ENCODE measurements at places on chromosomes 3 and 15.

GRCh38 chr3:134446800-134447199 lies 39.0 kb downstream of the ANAPC13 start:
- no peak for DNase-seq

GRCh38 chr3:13509059-13509815 lies 29.1 kb downstream of the HDAC11 start:
- DNase-seq = no peak

GRCh38 chr3:13086531-13086981 lies 13.3 kb upstream of the IQSEC1 start:
- DNase-seq = no peak

DNA sequence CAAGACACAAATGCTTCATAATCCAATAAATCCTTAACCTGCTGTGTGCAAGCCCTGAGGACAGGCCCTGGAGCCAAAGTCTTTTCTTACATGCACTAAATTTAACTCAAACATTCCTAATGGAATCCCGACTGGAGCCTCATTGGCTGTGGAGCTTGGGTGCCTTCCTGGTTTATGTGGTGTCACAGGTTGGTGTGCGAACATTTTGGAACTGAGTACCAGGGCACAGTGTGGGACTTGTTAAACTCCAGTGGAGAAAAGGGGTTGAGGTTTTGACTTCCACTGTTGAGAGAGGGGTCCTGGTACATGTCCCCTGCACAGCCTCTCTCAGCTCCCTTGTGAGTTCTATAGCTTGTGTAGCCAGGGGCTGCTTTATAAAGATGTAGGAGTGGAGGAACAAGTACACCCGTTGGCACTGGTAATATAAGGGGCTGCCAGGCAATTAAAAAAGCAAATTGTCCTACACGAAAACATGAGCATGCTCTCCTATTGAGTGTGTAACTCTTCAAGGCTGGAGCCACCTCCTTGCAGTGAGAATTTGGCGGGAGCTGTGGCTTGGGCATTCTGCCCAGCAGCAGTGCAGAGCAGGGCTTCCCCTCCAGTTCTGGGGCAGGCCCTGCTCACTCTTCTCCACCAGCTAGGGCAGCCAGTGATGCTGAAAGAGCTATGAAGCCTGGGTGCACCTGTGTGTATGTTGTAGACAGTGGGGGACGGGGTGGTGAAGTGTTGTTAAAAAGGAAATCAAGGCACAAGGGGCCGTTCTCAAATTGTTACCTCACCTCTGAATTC lies 218.1 kb downstream of the CLSTN2 start:
- no peak for DNase-seq

GRCh38 chr3:1394188-1394587 lies 301.4 kb downstream of the CNTN6 start:
- no peak for DNase-seq

- DNase-seq = no peak
These were observed 7.4 kb upstream of the TGM5 start for GRCh38 chr15:43274136-43274535.

- DNase-seq = no peak
These were observed 31.4 kb downstream of the NPTN start for GRCh38 chr15:73601451-73602445.

- DNase-seq = no peak
These were observed 42.9 kb downstream of the RLBP1 start for GRCh38 chr15:89178307-89178977.

- DNase-seq = no peak
These were observed 1.5 kb upstream of the CACNA2D3 start for GRCh38 chr3:54120657-54121413.

DNA sequence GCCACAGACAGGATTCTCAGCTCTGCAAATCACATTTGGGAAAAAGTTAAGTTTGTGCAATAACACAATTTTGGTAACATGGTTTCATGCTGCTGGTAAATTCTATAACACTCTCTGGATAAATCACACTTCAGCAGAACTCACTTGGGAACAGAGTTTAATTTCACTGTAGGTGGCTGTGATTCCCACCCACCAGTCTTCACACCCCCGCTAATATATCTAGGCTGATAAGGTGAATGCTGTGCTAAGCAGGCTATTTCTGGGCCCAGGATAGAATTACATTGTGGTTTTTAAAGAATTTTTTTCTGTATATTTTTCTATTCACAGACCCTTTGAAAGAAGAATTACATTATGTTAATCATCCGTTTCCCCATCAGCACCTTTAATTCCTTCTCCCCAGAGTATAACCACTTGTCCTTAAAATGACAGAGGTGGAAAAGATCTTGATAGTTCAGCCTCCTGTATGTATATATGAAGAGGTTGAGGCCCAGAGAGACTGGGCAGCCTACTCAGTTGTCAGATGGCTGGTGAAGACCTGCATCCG lies 22.9 kb downstream of the MAP2K1 start:
- DNase-seq = no peak

GRCh38 chr3:46987743-46988401 lies 8.4 kb downstream of the NBEAL2 start:
- DNase-seq = peak; percentile 69

DNA sequence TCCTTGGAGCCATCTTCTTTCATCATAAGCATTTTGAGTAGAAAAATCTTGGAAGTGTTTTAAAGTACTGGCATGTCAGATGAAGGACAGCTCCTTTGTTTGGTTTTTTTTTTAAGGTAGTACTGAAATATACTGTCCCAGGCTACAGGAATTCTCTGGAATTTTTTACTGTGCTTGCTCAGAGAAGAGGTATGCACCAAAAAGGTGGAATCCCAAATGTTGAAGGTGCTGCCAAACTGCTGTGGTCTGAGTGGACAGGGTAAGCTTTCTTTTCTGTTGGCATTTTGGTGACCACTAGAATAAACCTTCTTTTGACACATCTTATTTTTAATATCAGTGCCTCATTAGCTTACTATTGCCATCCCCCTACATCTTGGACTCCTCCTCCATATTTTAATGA lies 7.2 kb downstream of the GNL3 start:
- no peak for DNase-seq

- DNase-seq = peak; percentile 55
These were observed 832 bp downstream of the TGFBR2 start for GRCh38 chr3:30607032-30607833.

- peak; percentile 28 for DNase-seq
These were observed at the start of gene APBA2 for GRCh38 chr15:28885630-28886430. TSS of gene APBA2 (plus strand) at chr15:28885974. CDS start at chr15:29053885, 167,911 bp downstream.

- no peak for DNase-seq
These were observed 621.4 kb downstream of the PDCD6IP start for GRCh38 chr3:34419801-34420200.

- DNase-seq = no peak
These were observed 454 bp downstream of the C15orf62 start for GRCh38 chr15:40770147-40770721.

GRCh38 chr3:175383813-175384212 lies 524.7 kb downstream of the NAALADL2 start:
- DNase-seq = no peak

DNA sequence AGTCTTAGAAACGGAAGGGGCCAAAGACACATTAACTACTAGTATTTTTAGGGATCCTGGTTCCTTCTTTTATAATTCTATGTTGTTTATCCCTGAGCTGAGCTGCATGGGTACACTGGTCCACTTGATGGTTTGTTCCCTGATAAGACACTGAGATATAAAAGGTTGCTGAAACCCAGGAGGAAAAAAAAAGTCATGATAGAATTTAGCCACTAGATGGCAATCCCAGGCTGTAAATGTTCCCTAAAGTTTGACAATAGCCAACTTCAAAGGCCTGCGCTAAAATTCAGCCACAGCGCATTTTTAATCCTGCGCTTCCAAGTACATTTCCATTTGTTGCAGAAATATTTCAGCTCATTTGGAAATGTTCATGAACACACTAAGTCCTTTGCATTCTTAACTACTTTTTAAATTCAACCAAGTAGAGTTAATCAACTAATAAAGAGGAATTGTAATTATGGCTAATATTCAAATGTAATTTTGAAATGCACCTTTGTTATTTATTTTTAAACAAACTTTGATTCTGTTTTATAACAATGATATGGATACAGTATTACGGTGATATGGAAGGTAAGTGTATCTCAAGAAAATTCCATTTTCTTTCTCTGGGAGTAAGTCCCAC lies 249.3 kb upstream of the FEZF2 start:
- DNase-seq = no peak

- no peak for DNase-seq
These were observed 69.4 kb upstream of the PRR23E start for GRCh38 chr3:127123533-127123932.

- DNase-seq = no peak
These were observed 11.5 kb downstream of the MYLK start for GRCh38 chr3:123872621-123873020.

DNA sequence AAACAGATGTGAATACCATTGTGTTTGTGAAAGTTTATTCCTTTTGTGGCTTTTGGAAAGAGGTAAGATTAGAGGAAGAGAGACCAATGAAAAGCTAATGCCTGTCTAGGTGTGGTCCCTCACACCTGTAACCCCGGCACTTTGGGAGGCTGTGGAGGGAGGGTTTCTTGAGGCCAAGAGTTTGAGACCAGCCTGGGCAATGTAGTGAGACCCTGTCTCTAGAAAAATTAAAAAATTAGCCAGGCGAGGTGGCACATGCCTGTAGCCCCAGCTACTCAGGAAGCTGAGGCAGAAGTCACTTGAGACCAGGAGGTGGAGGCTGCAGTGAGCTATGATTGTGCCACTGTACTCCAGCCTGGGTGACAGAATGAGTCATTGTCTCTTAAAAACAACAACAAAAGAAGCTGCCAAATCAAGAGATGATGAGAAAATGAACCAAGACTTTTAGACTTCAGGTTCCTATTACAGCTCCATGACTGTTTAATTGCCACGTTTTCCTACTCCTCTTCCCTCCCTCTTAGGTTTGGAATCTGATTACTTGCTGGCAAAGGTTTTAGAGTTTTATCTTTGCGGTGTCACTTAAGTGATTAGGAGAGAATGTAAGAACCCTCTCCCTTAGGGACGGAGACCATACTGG lies 68.7 kb downstream of the CGNL1 start:
- DNase-seq = no peak

- no peak for DNase-seq
These were observed 471.6 kb upstream of the SGO1 start for GRCh38 chr3:20657560-20657959.

GRCh38 chr15:55827204-55827603 lies 84.3 kb upstream of the PRTG start:
- no peak for DNase-seq

- DNase-seq = no peak
These were observed 295 bp downstream of the ZWILCH start for GRCh38 chr15:66505430-66505811.
